ENCODE measurements at places on chromosomes 2 and 18.

DNA sequence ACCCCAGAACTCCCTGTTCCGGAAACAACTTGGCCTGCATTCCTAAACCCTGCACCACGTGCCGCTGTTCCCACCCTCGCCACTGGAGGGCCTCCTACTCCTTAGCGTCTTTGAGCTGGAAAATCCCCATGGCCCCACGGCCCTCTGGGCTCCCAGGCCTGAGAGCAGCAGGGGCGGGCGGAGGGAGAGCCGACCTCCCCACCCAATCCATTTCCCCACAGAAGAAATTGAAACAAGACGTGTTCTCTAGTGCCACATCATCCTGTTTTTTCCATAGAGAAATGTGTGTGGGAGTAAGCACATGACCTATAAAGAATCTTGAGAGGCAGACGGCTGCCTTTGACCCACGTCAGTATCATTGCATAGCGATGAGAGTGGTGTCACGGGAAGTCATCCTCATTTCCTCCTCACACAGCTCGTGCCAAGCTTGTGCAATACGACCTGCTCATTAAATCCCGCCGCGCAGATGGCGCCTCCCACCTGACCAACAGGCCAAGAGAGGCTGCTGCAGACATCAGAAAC, 79.2 kb downstream of the LAMA1 start:
- DNase-seq: peak; percentile 53

DNA sequence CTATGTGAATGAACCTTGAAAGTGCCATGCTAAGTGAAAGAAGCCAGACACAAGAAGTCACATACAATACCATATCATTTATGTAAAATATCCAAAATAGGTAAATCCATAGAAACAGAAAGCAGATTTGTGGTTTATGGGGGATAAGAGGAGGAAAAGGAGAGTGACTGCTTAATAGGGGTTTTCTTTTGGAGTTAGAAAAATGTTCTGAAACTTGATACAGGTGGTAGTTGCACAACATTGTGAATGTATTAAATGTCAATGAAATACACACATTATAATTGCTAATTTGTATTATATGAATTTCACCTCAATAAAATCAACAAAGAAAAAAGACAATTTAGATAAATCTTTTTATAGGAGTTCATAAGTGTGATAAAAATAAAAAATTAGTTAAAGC, 37.1 kb downstream of the MEMO1 start:
- DNase-seq: no peak

DNA sequence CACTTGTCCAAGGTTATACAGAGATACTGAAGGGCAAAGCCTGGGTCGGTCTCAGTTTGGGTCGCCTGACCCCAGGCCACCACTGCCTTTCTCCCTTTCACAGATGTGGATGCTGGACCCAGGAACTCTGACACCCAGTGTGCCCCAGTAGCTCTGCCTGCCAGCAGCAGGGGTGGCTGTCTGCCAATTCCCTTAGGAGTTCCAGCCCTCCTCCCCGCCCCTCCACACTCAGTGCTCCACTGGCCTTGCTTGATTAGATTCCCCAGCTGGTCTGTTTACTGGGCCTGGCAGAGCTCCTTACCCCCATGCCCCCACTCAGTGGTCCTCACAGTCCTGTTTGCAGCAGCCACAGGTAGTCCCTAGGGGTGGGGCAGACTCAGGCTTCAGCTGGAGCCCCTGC, 75.5 kb downstream of the NPAS2 start:
- DNase-seq: no peak

- DNase-seq: no peak
These were observed 58.3 kb downstream of the PELI1 start for GRCh38 chr2:64085936-64086335.

- DNase-seq: peak; percentile 6
These were observed 800.1 kb downstream of the SATB2 start for GRCh38 chr2:198657512-198658121.

DNA sequence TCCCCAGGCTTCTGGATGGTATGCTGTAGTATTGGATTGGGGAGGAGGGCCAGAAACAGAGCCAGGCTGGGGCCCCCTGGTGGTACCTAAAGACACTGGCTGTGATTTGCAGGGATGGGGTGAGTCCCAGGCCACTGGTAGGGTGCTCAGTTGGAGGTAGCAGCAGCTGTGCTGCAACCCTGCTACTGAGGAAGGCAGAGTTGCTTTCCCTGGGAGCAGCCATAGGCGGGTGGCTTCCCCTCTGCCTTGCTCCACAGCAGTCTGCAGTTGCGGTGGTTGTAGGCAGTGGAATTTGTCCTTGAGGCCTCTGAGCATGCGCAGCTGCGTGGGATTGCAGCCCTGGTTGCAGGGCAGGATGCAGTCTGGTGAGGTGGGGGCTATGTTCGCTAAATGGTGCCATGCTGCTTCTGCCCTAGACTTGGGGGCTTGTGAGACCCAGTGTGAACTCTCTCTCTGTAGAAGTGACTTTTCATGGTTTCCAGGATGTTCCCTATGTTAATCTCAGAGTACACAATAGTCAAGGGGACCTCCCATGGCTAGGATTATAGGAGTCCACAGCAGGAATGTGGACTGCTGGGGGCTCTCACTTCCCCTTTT, 443.5 kb downstream of the XIRP2 start:
- DNase-seq: no peak

DNA sequence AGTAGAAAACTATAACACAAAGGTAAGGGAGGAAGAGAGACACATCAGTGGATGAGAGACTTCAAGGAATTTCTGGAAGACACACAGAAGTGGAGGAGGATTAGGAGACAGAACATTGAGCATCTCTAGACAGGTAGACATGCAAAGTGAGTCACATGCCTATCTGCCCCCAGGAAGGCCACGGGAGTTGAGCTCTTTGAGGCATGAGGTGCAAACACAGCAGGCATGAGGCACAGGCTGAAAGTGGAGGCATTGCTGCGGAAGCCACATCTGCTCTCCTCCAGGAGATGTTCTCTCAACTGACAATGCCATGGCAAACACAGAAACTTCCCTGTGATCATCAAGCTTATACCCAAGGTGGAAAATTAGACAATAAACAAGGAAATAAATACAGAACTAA, 481.6 kb upstream of the MYT1L start:
- DNase-seq: no peak

- no peak for DNase-seq
These were observed 280.0 kb downstream of the FIGN start for GRCh38 chr2:163455815-163456214.

GRCh38 chr2:237878-238277, 26.0 kb downstream of the SH3YL1 start:
- no peak for DNase-seq

- DNase-seq: no peak
These were observed 545.9 kb upstream of the GCFC2 start for GRCh38 chr2:76256458-76257088.

GRCh38 chr2:99775585-99775984, 285.8 kb upstream of the REV1 start:
- no peak for DNase-seq

- no peak for DNase-seq
These were observed 68.9 kb downstream of the CAPN13 start for GRCh38 chr2:30738141-30738911.

DNA sequence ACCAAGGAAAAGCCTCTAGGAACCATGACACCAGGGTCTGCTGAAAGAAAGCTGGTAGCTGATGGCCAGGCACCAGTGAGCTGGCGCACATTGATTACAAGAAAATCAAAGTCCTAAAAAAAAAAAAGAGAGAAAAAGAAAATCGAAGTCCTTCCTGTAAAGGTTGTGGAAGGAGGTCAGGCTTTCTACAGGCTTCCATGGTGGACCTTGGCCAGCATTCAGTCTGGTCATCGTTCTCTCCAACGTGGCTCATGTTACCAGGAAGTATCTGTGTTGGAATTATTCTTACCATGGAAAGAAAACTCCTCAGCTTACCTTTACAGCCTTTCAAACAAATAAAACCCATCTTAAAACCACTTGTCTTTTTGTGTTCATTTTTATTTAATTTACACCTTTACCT, 65.6 kb downstream of the CYB5A start:
- DNase-seq: no peak

- no peak for DNase-seq
These were observed 134.3 kb upstream of the TACR1 start for GRCh38 chr2:75333646-75334045.

GRCh38 chr2:217185265-217185995, 325.6 kb upstream of the TNP1 start:
- DNase-seq: no peak

DNA sequence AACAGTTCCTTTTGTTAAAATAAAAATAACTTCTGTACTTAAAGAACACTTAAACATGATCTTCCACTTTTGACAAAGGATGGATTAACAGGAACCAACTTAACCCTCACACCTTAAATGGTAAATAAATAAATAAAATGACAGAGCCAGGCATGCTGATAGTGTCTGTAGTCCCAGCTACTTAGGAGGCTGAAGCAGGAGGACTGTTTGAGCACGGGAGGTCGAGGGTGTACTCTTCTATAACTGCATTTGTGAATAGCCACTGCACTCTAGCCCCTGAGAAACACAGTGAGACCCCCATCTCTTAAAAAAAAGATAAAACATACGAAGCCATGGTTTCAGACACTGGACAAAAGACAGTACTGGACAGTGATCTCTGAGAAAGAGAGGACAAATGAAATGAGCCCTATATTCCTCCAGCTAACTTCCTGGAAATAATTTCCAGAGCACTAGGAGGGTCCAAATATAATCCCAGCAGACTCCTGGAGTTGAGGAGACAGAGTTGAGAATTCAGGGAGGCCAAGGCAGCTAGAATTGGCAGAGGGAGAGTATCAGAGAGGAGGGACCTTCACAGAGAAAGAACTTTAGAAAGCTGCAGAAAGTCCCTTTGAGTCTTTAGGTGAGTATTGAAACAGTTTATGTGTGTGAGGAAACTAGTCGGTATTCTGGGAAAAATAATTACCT, 17.4 kb downstream of the PPP4R1 start:
- no peak for DNase-seq

DNA sequence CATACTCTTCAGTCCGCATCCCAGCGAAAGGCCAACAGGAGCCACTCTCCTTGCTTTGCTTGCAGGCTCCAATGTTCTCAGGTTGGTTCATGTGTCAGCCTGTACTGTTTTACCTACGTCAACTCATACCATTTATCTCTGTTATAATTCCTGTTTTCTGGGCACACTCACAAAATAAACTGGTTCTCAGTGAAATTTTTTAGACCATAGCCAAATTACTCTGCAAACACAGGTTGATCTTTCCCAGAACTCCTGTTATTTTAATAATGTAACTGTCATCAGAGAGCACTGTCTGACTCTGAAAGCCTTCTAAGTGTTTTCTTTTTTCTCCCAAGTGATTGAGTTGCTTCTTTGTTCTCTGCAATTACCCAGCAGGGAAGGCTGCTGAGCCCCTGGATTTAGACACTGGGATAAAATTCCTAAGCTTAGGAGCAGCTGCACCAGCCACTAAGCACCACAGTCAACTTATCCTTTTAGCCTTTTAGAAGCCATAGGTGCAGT, 111.6 kb upstream of the PIEZO2 start:
- no peak for DNase-seq

DNA sequence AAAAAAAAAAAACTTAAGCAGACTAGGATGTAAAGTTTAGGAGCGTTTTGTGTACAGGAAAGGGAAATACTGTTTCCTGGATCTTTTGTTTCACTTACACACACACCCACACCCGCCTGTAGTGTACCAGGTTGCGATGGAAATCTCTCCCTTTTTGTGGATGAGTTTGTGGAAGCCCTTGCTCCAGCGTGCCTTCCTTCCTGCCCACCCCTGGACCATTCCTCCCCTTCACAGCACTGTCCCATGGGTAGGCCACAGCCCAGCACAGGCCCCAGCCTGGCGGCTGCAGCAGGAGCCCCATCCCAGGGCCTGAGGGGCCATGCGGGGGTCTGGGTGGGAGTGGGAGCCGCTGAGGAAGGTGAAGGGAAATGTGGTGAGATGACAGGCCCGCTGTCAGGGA, 15.1 kb downstream of the MALL start:
- no peak for DNase-seq

DNA sequence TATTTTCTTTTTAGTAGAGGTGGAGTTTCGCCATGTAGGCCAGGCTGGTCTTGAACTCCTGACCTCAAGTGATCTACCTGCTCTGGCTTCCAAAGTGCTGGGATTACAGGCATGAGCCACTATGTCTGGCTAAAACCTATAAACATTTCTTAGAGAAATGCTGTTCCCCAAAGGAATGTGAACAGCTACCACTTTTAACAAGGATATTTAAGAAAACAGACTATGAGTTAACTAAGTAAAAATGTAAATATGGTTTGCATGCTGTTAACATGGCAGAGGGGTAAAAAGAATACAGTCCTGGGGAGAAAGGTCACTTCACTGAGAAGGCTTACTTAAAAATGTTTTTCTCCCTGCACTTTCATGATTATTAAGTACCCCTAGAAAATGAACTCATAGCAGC, 57.1 kb downstream of the SLC16A14 start:
- DNase-seq: no peak

DNA sequence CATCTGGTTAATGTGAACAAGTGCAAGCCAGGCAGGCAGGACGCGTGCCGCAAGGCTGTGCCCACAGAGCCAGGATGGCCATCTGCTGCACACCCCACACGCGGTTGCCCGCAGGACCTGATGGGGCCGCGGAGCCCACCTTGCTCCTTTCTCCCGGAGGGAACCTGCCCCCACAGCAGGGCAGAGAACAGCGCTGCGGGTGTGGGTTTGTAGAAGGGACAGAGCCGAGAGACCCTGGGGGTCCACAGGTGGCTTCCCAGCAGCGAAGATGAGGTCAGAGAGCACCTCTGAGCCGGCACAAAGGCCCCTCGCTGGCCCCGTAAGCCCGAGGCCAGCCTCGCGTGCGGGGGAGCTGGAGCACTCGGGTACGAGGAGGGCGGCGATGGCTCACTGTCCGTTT, 460.8 kb upstream of the SALL3 start:
- DNase-seq: no peak

GRCh38 chr2:30354150-30354549, 92.9 kb upstream of the LCLAT1 start:
- DNase-seq: no peak

- no peak for DNase-seq
These were observed 40.3 kb downstream of the ARMC9 start for GRCh38 chr2:231238689-231239088.

Measured in NCI-H1105 (cell line).